ENCODE measurements at places on chromosomes 11 and 22. TPM values are rescaled to one million over a fixed set of nuclear protein-coding genes. Genes with fewer than 3 reads are reported as not detected.

- no peak overlapping the region for H3K27ac ChIP-seq
- H3K27me3 ChIP-seq, result peaks cover 54% of the 10 kb centered on the region
- H3K4me3 ChIP-seq, result peak overlapping the region; percentile 35
- no peak for DNase-seq
- no peaks in the 10 kb centered on the region for H3K36me3 ChIP-seq
Observed at GRCh38 chr22:37419370-37419968, 7.8 kb downstream of the ELFN2 start.

MAJIN gene
- not detected for total RNA-seq

- peaks cover 25% of the 10 kb centered on the region for H3K27me3 ChIP-seq
- H3K4me3 ChIP-seq, result no peak overlapping the region
- peak; percentile 64 for DNase-seq
- no peak overlapping the region for H3K27ac ChIP-seq
Observed at GRCh38 chr11:75388386-75389275, 10.7 kb upstream of the RPS3 start.

SLC22A12 gene
- not detected for total RNA-seq

KCTD14 gene
- total RNA-seq, result 0.16 TPM

MS4A7 gene
- total RNA-seq, result not detected

DNA sequence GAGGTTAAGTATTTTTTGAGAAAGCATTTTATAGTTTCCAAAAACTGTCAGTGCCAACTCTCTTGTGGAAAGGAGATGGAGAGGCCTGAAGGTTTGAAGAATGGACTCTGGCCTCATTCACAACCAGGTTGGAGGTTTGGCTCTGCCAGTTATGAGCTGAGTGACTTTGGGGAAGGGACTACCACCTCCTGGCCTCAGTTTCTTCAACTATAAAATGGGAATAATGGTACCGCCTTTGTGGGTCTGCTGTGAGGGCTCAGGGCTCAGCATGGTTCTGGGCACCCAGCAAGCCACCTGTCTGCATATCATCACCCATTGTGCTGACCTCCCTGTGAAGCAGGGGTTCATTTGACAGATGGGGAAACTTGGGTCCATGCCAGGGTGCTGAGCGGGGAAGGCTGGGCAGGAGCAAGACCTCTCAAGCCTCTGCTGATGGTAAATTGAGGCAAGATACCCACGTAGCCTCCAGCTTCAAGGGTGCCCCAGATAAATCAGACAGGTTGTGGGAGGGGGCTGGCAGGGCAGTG is 3.5 kb upstream of the LIF start:
- H3K36me3 ChIP-seq, result peaks cover 8% of the 10 kb centered on the region
- H3K4me3 ChIP-seq, result no peak overlapping the region
- peaks cover 50% of the 10 kb centered on the region for H3K4me1 ChIP-seq
- H3K27ac ChIP-seq, result peak overlapping the region; percentile 48
- no peaks in the 10 kb centered on the region for H3K27me3 ChIP-seq

OR51D1 gene
- total RNA-seq, result not detected

- H3K4me3 ChIP-seq, result no peak overlapping the region
- H3K4me1 ChIP-seq, result no peaks in the 10 kb centered on the region
- H3K27ac ChIP-seq, result no peak overlapping the region
- H3K36me3 ChIP-seq, result no peaks in the 10 kb centered on the region
- no peak for DNase-seq
Observed at GRCh38 chr11:107696140-107696539, 15.7 kb downstream of the SLN start.

DNA sequence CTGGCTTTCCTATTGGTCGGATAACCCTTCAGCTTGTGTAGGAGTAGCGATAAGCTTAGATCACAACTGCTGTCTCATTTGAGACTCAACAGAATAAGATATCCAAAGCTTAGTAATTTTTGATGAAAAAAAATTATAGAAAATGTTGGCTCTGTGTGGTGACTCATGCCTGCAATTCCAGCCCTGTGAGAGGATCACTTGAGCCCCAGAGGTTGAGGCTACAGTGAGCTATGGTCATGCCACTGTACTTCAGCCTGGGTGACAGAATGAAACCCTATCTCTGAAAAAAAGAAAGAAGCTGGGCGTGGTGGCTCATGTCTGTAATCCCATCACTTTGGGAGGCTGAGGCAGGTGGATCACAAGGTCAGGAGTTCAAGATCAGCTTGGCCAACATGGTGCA is 55.6 kb upstream of the RRM1 start:
- H3K27me3 ChIP-seq, result no peaks in the 10 kb centered on the region
- peaks cover 7% of the 10 kb centered on the region for H3K4me1 ChIP-seq
- DNase-seq, result no peak
- no peak overlapping the region for H3K4me3 ChIP-seq
- H3K36me3 ChIP-seq, result peaks cover 21% of the 10 kb centered on the region

SCGB2A2 gene
- not detected for total RNA-seq

Data from activated T-helper 1 cell treated with anti-CD3 and anti-CD28 coated beads, Interleukin-12 subunit alpha, Interleukin-12 subunit beta, Interleukin-2, Interleukin-4 antibody, amounts not matched to agents 30 ng/mL and 10 ng/mL and 1 ng/mL, durations not matched to agents 14 hours and 24 hours and 36 hours (primary cell).